ENCODE measurements at places on chromosomes 7 and 10.

DNA sequence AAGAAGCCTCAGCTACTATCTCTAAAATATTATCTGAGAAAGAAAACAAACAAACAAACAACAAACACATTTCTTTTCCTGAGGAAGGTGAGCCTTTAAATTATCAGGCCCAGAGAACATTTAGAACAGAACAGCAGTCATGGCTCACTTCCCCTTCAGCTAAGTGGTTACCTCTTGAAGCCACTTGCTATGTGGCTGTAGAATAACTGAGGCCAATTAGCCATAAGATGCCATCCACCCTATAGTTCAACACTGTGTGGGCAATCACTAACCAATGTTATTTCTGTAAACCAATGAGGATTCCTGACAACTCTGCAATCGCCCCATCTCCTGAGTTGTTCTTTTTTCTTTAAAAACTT is 3.7 kb upstream of the UPP1 start:
- no peak for DNase-seq

- no peak for DNase-seq
These were observed 202.7 kb downstream of the TAX1BP1 start for GRCh38 chr7:27942711-27943110.

DNA sequence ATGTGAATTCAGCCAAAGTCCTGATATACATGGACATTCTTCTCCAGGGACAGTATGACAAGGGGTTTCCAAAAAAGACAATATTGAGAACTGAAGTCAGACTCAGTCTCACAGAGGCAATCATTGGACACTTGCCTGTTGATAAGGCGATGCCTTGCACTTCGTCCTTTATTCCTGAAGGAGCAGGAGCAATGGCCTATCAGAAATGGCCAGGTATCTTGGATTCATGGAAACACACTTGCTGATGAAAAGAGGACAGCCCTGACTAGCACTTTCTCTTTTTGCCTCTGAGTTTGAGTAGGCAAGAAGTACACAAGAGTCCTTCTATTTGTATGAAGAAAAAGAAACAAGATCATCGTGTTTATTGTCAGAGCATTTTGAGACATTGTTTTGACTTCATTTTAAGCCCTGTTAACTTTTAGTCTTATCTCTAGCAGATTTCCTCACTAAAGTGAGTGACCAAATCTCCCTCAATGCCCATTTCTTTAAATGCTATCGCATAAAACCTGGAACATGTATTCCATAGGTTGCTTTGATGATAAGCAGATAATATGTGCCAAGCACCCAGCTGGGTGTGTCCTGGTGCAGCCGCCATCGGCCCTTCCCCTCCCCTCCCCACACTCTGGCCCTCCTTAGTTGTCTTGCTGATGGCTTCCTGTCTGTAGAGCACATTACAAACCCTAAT is 26.6 kb downstream of the ST8SIA6 start:
- no peak for DNase-seq

- DNase-seq = peak; percentile 88
These were observed 61.0 kb upstream of the AOAH start for GRCh38 chr7:36784991-36785940.

DNA sequence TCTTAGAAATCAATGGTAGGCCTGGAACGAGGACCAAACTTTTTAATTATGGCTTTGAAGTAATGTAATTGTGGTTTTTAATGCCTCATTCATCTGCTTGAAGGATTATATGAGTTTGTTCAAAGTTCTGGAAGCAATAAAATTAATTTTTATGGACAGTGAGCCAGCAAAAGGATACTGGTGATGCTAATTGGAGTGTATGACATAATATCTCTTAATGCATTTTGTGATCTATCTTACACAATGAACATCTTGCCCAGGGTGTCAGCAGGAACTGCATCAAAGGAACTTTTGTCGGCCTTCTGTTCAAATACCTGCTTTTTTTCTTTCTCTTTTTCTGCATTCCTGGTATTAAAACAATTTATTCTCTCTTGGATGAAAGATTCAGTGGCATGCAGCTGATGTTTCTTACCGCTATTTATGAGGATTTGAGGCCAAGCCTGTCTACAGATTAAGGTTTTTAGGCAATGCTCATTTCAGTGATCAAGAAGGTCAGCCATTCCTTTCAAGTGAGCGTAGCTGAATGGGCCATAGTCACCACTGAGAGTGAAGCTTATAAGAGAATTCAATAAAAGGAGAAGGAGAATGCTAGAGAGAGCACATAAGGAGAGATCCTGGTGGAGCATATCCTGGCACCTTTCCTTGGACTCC is 974.8 kb downstream of the SORCS3 start:
- DNase-seq = no peak

GRCh38 chr7:30403477-30403876 is 75.1 kb downstream of the NOD1 start:
- DNase-seq = no peak

GRCh38 chr7:112556633-112557032 is 75.8 kb downstream of the LSMEM1 start:
- no peak for DNase-seq

DNA sequence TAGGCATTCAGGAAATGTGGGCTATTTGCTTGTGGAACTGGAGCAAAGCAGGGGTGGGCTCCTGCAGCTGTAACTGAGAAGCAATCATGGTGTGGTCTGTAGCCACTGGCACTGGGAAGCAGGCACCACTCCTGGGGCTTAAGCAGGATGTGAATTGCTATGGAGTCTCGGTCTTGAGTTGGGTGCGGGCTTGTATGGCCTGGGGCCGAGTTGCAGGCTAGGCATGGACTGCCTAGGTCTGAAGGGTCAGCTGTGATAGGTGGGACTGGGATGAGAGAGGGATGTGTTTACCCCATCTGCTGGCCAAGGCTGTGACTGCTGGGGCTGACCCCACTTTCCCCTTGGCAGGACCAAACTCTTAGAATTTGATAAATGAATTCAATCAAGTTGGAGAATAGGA is 43.0 kb downstream of the ADCY1 start:
- no peak for DNase-seq

- no peak for DNase-seq
These were observed 107.3 kb upstream of the SHH start for GRCh38 chr7:155919391-155920067.

DNA sequence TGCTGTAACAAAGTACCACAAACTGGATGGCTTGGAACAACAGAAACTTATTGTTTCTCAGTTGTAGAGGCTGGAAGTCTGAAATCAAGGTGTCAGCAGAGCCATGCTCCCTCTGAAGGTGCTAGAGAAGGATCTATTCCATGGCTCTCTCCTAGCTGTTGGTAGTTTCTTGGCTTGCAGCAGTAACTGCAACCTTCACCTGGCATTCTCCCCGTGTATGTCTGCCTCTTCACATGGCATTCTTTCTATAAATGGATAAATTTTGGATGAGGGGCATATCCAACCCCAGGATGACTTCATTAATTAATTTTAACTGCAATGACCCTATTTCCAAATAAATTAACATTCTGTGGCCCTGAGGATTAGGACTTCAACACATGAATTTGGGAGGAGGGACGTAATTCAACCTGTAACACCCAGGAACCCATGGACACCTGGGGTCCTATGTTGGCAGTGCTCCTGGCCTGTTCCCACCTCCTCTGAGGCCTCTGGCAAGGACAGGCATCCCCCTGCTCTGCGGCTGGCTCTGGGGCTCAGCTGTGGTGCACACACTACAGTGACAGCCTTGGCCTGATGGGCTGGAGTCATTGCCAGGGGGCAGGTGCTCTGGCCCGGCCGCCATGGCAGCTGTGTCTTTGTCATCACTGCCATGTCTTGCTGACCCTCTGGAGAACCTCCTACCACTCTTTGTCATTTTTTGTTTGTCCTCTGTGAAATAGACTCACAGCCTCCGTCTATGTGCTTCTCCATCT is 30.8 kb downstream of the LSMEM1 start:
- DNase-seq = no peak

GRCh38 chr7:30005464-30005863 is 15.9 kb upstream of the SCRN1 start:
- DNase-seq = no peak

DNA sequence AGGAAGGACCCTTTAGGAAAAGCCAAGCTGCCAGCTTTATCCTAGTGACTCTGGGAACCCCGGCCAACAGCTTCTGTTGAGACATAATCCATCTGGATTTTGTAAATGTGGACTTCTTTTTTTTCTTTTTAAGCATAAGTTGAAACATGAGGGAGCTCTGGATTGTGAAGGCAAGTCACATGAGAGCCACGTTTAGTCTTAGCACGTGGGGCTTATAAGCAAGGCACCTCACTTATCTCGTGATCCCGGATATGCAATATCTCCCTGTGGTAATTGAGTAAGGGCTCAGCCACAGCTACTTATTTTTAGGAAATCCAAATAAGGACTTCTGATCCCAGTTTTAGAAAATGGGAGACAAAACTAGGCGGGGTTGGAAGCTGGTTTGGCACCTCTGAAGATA is 111.2 kb upstream of the PTN start:
- no peak for DNase-seq

DNA sequence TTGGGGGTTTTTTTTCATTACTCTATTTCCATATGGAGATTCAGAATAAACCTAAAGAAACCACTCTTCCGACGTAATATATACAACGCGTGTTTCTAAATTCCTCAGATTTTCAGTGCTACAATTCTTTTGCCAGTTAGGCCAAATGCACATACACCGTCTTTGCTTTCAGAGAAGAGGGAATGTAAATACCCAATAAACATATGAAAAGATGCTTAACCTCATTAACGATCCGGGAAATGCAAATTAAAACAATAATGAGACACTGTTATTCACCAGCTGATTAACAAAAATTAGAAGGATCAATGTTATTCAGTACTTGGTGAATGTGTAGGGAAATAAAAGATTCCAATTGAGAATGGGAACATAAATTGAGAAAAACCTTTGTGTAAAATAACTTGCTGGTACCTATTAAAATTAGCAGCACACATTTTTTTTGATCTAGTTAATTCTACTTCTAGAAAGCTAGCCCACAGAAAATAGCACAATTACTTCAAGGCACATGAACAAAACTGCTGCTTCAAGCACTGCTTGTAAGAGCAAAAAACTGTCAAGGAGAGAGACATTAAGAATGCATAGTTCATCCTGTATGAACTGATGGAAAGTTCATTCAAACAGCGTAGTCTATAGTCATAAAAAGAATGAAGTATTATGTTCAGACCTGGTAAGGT is 56.7 kb downstream of the FGFR2 start:
- DNase-seq = no peak

DNA sequence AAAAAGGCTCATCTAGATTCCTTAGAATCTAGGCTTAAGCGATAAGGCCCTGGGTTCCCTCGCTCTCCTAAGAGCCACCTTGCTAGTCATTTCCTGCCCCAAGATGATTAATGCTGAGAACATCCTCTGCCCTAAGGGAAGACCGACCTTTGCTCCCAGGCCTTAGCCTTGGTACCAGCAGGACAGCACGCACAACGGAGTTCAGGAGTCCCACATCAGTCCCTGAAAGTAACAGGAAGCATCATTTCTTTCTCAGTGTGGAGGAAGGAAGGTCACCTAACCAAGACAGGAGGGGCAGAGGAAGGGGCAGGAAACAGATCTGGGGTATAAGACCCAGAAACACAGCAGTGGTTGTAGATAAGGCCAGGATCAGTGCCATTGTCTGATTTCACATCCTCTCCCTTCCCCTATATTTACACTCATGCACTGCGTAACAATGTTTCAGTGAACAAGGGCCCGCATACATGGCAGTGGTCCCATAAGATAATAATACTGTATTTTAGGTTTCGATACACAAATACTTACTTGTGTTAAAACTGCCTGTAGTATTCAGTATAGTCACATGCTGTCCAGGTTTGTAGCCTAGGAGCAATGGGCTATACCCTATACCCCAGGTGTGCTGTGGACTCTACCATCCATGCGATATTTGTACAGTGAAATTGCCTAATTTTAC is 8.1 kb upstream of the FAM107B start:
- DNase-seq = no peak

- no peak for DNase-seq
These were observed 21.4 kb upstream of the CRYGN start for GRCh38 chr7:151461096-151461941.

GRCh38 chr10:59236064-59236697 is 59.7 kb downstream of the PHYHIPL start:
- DNase-seq = no peak

- no peak for DNase-seq
These were observed 490.6 kb upstream of the FOXK1 start for GRCh38 chr7:4191525-4191924.

GRCh38 chr10:129771991-129772431 is 192.1 kb downstream of the EBF3 start:
- DNase-seq = no peak

DNA sequence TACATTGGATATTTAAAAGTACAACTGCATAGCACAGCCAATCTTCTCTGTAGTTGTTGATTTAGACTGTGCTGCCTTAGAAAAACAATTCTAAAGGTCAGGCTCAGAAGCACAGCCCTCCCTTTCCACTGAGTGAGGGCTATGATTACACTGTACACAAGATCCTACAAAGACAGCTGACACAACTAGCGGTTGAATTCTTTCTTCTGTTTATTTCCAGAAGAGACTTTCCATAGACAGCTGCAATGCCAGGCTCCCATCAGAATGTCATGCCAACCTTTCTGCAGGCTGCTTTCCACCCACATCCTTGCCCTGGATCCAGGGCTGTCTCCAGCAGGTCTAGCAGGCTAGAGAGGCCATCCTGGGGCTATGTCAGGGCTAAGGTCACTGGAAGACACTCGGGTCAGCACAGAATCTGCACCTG is 39.3 kb downstream of the FAM13C start:
- DNase-seq = no peak

DNA sequence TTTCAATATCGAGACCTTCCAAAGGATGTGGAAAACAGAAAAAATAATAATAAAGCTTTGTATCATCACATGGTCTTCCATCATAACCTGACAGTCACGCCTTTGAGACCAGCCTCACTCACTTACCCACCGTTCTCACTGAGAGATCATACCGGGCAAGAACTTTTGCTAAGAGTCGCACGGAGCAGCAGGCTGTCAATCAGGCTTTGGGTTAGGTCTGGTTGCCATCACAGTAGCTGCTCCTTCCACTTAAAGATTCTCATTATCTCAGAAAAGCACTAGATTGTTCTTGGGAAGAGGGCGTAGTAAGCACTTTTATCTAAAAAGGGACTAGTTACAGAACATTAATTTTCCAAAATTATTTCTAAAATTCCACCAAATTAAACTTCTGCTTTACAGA is 2.0 kb downstream of the RELN start:
- DNase-seq = no peak

DNA sequence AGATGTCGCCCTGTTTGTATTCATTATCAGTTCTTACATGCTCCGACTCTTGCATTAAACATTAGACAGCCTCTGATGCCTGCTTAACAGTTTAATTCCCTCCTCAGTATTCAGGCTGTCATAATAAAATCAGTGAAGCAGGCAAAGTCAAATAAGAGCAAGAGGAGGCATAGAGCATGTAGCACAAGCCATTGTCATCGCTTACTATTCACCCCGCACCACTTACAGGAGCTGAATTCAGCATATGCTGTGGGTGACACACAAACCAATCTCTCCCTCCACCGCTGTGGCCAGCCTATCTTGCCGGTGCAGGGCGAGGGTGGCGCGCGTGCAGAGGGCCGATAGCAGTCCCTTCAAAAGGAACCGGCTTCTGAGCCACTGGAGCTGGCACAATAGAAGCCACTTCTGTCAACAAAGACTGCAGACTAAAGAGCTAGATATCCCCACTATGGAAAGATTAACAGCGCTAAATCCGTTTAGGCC is 433.2 kb upstream of the MGMT start:
- no peak for DNase-seq

DNA sequence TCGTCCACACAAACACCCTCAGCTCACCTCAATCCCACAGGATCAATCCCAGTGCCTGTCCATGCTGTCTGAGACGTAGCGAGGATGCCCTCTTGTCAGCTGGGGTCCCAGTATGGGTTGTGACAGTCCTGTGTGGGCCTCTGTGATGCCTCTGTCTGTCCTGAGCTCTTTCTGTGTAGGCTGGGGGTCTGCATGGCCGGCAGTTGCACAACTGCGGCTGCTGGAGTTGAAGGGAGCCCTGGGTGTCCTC is 12.4 kb downstream of the ANTXRL start:
- DNase-seq = no peak

Measured in CD4-positive, alpha-beta T cell treated with Interferon gamma for 1 hour (primary cell).